Right cardiac atrium (tissue), 5 donors: ENCODE measurements at places on chromosomes 13 and 19.

DNA sequence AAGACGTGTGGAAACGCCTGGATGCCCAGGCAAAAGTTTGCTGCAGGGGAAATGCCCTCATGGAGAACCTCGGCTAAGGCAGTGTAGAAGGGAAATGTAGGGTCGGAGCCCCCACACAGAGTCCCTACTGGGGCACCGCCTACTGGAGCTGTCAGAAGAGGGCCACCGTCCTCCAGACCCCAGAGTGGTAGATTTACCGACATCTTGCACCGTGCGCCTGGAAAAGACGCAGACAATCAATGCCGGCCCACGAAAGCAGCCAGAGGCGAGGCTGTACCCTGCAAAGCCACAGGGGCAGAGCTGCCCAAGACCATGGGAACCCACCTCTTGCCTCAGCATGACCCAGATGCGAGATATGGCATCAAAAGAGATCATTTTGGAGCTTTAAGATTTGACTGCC is 7.0 kb upstream of the EDNRB start:
- no peak for DNase-seq

DNA sequence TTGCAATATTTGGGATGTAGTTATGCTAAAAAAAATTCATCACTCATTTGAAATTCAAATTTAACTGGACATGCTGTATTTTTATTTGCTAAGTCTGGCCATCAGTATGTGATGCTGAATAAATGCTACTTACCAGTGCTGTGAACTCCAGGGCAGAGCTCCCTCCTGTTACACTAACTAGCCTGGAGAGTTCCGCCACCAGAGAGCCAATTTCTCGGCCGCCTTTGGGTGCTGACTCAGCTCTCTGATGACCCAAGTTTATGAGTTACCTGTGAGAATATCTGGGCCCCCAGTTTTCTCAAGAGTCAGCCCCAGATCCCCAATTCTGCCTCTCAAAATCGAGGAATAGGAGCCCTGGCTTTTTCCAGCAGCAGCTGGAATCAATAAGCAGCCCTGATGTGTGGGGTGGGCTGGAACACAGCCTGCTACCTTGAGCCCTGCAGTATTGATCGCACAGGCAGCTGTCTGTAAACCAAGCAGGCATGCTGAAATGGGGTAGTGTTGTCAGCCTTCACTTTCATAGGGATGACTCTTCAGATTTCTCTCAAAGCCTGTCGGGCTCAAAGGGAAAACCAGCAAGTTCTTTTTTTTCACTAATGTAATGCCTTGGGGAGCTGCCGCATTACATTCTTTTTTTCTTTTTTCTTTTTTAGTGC is 113.7 kb downstream of the DNAJC15 start:
- no peak for DNase-seq

GRCh38 chr19:58513213-58513693 is 1.5 kb upstream of the SLC27A5 start:
- no peak for DNase-seq

DNA sequence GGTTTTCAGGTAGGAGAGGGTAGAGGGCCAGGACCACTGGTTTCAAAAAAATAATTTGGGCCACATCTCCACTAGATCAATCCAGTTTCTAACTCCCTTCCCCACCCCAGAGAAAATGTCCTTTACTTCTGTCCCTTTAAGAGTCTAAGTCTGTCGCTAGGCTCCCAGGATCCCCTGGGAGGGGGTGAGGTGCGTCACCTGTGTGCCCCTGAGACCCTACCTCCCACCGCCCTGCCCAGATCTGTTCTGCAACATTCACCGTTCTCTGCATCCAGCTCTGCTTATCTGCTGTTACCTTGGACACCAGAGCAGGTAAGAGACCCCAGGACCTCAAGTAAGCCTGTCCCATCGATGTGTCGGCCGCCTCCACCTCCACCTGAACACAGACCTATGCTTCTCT is at the start of gene GFY:
GFY (plus strand) TSS at position 211 of the 400 bp plus-strand sequence. CDS start 1,043 bp downstream, outside the sequence.
- DNase-seq: no peak
